Stimulated activated CD4-positive, alpha-beta T cell treated with anti-CD3 and anti-CD28 coated beads, Interleukin-1b, Interleukin-23, amount 100 ng/mL, for 1 hour (primary cell): ENCODE measurements at places on chromosomes 2 and 18.

DNA sequence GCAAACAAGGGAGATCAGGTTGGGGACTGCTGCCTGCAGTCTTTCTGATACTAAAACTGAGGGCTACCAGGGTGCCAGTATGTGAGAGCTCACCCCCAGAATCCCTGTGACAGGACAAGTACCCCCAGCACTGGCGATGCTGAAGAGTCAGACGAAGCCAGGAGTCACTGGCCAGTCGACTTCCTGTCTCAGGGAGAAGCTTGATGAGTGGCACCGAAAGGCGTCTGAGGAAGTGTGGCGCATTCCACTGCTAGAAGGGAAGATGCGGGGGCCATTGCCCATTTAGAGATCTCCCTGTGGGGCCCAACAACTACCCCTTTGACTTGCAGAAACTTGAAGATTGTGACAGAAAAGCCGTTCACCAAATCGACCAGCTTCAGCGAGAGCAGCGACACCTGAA is 22.0 kb downstream of the MXD1 start:
- no peak for DNase-seq

DNA sequence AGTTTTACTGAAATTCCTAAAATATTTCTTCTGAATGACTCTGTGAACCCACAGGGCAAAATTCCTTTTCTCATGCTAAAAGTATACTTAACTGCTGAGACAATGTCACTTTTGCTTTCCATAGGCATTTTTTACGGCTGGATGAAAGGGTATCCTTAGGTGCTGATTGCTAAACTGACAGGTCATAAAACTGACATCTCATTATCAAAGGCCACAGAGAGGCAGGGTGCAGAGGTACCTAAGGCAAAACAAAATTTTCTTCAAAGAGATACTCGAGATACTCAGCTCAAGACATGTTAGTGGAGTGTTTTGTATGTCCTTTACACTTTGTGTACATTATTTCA is 62.0 kb upstream of the WDR75 start:
- no peak for DNase-seq

DNA sequence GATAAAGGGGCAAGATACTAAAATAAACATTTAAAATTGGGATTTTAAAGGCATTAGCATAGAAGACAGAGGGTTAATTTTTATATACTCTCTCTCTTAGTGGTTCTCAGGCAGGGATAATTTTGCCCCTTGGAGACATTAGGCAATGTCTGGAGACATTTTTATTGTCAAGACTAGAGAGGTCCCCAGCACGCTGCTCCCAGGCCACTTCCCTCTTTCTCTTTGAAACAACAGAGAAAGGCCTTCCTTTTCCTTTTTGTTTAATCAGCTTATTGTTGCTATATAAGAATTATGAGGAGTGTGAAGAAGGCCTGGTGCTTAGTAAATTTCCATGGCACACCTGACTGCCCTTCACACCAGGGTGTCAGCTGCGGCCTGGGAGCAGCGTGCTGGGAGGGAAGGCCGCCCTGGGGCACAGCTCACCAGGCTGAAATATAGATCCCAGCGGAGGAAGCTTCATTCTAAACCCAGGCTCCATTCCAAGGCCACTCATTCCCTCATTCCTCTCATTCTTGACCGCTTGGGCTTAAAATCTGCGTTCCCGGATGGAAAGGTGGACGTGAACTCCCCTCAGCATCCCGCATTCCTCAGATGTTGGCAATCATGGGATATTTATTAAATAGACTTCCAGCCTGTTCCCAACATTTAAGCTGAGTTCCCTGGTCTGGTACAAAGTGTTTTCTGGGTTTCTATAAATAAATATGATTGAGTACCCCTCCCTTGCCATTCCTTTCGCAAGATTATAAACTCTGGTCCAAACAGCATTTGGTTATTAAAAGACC is 22.5 kb downstream of the SLC14A2 start:
- no peak for DNase-seq

DNA sequence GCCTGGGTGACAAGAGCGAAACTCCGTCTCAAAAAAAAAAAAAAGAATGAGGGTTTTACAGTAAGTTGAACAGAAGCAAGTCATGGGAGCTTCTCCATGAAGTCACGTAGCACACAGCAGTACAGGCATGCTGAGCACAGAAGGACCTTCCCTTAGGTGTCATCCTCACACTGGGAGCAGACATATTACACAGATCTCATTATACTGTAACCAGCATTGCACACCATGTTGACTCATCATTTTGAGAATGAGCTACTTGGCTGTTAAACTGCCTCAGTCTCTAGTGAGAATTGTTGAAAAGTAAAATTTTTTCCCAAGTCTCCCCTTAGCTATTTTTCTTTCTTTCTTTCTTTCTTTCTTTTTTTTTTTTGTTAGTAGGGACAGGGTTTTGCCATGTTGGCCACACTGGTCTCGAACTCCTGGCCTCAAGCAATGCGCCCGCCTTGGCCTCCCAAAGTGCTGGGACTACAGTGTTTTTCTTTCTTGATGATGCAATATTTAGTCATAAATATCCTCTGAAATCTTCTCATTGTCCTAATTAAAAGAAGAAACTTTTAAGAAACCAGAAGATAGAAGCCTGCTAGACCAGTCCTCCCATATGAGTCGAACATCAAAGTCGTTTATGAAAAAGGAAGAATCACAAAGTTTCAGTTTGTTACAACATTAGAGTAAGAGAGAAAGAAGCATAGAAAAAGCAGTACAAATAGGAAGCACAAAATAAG is 37.9 kb upstream of the PPP1CB start:
- DNase-seq, result no peak

DNA sequence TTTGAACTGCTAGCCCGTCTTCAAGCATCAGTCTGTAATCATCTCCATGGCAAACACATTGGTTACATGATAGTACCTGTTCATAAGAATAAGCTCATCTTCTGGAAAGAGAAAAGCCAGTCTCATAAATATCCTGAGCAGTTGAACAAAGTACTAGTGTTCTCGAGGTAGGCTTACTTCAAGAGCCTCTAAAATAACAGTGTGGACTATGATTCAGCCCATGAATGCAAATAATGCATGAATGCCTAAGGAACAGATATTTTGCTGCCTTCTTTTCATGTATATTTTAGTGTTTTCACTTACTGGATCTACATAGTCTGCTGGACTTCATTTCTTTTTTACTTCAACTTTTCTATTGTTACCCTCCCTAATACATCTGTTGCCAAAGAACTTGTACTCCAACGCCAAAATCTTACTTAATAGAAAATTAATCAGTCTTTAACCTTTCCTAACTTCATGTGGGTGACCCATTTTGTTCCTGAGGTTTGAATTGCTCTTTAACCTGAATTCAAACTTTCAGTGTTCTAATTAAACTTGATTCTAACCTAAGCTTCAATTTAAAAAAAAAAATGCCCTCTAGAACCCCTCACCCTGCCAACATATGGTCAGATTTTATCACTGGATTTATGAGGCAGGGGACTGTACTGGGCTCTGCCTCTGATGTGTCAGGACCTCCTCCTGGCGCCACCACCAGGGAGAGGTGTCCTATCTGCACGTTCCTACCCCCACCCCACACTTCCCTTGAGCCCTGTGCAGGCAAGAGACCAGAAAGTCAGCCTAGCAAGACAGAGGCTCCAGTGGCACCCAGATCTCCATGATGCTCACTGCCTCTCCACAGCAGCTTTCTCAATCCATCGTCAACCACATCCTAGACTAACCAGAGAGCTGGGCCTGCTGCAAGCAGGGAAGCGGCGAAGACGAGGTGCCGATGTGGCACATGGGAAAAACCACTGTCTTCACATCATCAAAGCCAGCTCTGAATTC is 264.7 kb upstream of the ID2 start:
- DNase-seq, result no peak

GRCh38 chr2:215419769-215420470 is 15.9 kb downstream of the FN1 start:
- no peak for DNase-seq

GRCh38 chr2:86368161-86368824 is 30.9 kb upstream of the REEP1 start:
- no peak for DNase-seq

GRCh38 chr2:109614715-109615636 is 812 bp downstream of the SOWAHC start:
- no peak for DNase-seq

- no peak for DNase-seq
Observed at GRCh38 chr2:157264099-157264498, 6.6 kb downstream of the GALNT5 start.

DNA sequence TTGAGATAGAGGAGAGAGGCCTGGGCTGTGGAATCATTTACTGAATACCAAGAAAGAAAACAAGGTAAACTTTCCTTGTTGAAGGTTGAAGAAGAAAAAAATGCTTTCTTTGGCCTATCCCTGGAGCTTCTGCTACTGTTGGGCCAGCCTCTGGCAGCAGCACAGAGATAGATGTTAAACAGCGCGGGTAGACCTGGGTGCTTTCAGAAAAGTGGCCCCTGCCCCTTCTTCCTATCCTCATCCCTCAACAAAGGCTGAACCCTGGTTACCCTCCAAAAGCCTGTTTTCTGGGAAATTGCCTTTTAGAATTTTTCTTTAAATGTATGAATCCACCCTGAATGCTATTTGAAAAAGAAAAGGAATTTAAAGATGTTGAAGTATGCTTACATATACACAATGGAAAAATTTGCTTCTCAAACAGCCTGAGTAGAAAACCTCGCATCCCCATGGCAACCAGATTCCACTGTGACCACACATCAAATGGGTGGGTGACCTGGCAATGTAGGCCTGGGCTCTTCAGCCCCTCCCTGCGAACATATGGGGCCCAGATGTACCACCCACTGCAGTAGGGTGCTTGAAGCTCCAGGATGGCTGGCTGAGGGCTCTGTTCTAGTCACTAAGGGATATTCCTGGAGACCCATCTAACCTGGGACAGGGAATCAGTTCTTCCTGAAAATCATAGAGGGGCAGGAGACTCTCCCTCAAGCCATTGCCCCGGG is 23.4 kb upstream of the CHRNA1 start:
- DNase-seq, result no peak

GRCh38 chr2:86648681-86649080 is 25.0 kb upstream of the RNF103 start:
- DNase-seq, result no peak
